ENCODE measurements at places on chromosomes 16 and 17.

DNA sequence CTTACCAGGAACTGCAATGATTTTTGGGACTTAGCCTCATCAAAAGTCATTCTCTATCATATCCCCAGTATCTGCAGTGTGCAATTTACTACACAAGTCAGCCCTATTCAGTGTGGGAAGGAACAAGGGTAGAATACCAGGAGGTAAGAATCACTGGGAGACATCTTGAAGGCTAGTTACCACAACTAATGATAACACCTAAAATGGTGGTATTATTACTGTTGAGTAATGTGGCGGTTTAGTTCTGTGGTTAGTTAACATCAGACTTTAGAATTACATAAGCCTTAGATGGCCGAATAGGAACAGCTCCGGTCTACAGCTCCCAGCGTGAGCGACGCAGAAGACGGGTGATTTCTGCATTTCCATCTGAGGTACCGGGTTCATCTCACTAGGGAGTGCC, 567.9 kb upstream of the CDH11 start:
- DNase-seq, result no peak

DNA sequence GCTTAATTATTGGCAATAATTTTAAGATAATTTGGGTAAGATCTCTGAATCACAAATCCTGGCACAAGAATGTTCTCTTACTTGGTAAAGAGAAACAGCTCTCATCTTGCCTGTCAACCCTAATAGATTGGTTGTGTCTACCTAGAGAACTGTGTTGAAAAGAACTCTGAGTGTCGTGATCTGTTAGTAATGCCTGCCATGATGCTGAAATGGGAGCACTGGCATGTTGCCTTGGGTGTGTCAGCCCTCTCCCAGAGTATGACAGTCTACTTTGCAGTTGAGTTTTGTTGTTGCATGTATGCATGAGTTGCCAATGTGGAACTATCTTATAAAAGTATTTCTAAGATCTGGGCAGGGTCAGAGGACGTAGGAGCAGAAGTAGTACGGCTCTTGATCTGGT, 221.4 kb downstream of the MAF start:
- DNase-seq, result no peak

DNA sequence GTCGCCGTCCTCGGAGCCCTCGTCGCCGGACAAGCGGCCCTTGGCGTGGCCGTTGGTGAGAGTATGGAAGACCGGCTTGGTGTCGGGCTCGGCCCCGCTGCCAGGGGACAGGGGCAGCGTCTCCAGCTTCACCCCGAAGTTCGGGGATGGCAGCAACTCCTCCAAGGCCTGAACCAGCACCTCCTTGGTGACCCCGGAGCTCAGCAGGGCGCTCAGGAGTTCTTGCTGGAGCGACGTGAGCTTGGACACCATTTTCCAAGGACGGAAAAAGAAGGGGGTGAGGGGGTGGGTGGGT, 279 bp downstream of the HNF1B start:
- no peak for DNase-seq

- DNase-seq, result no peak
These were observed 85.3 kb upstream of the GSE1 start for GRCh38 chr16:85527767-85528297.

DNA sequence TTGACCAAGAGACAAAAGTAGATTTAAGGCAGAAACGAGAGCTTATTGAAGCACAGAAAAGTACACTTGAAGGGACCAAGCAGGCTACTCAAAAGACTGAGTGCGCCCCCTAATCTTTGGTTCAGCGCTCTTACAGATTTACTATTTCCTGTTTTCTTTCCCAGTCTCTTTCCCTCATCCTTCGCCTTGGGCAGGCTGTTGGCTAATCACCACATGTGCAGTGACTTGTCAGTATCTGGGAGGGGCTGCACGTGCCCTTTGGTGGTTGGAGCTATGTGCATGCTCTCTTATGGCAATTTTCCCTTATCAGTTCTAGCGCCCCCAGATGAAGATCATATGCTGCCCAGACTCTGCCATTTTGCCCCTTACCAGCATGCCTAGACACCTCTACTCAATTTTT, 35.4 kb upstream of the SHISA6 start:
- DNase-seq, result no peak

DNA sequence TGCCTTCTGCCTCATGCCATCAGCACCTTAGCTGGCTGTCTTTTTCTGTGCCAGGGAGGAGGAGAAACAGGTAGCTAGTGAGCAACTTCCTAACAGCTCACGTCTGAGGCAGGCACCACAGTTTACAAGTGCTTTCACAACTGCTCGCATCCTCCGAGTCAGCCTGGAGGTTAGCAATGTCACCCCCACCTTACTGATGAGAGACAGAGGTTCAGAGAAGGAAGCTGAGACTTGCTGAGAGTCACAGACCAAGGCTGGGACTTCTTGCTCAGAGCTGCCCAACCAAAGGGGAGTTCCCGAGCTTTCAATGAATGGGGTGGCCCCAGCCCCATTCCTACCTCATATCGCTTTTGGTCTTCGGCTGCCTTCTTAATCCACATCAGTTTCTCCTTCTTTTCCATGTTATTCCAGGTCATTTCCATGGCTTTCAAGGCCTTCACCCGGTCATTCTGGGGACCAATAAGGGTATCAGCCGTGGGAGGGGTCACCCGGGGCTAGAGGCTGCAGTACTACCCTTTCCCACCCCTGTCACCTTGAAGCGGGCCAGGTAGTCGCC, 9.6 kb downstream of the UBTF start:
- no peak for DNase-seq
